ENCODE measurements at places on chromosomes 3 and 15.

DNA sequence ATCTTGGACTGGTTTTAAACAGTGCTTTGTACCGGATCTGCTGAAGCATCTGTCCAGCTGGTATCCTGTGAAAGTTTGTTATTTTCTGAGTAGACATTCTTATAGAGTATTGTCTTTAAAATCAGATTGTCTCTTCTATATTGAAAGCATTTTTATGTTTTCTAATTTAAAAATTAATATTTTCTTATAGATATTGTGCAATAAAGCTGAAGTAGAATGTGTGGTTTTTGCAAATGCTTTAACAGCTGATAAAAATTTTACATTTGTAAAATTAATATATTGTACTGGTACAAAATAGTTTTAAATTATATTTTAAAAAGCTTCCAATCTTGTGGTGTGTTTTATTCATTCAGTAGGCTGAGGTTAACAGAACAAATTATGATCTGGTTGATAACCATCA, 31.9 kb downstream of the SGO1 start:
- DNase-seq = no peak

DNA sequence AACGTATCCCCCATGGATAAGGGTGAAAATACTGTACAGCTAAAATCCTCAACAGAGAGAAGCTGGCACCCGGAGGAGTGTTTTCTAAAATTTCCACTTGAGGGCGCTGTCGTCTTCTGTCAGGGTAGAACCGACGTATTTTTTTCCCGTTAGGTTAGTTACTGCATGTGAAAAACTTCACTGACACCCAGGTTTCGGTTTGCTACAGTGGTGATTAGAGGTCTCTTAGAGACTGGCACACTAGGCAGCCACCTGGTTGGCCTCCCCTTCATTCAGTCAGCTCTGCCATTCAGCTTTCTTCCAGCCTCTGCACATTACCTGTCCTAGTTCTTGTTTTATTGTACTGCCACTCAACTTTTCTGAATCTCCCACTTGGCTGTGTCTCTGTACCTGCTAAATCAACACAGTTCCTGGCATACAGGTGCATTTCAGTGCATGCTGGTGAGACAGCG, 18.4 kb downstream of the CCK start:
- DNase-seq = peak; percentile 65

DNA sequence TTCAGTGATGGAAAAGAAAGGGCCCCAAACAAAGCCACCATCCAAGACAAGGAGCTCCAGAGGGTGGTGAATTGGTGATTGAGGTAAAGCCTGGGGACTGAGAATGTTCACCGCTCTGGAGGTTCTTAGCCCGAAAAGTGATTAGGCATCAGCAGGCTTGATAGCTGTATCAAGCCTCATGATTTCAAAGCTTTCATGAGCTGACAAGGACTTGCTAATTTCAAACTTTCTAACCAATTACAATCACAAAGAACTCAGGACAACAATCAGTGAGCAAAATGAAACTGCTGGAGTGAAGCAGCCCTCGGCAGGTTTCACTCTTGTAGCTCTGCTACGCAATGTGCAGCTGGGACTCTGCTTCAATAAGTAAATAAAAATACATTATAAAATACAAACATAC, 391.3 kb downstream of the TIGIT start:
- DNase-seq = no peak

GRCh38 chr15:68206711-68207151, 1.6 kb upstream of the CALML4 start:
- no peak for DNase-seq

DNA sequence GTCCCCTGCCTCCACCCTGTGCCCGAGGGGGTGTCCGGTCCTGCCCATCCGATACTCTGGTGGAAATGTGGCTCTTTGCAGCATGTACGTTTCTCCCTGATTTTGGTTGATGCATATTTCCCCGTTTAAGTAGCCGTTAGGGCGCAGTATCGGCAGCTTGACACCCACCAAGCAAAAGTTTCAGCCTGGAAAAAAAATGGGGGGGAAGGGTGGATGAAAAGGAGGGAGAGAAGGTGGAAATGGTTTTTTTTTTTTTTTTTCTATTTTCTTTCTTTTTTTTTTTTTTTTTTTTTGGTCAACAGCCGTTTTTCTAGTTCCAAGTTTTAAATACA, 1.3 kb downstream of the RAP2B start:
- no peak for DNase-seq

- no peak for DNase-seq
Observed at GRCh38 chr3:125115640-125116039, 59.8 kb upstream of the HEG1 start.

DNA sequence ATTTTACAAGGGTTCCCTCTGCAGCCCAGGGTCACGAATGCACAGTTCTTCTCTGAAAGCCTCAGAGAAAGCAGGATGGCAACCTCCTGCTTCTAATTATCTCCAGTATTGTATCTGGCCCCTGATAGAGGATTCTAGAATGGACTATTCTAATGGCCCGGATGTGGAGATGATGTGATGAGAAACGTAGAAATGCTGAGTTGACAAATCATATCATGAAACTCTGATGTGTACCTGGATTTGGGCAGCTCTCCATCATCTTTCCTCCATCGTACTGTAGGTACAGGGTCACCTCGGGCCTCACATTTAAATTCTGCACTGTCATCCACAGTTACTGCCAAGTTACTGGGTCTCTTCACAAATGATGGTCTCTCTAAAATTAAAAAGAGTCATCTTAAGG, 1050.8 kb downstream of the ROBO1 start:
- DNase-seq = no peak

DNA sequence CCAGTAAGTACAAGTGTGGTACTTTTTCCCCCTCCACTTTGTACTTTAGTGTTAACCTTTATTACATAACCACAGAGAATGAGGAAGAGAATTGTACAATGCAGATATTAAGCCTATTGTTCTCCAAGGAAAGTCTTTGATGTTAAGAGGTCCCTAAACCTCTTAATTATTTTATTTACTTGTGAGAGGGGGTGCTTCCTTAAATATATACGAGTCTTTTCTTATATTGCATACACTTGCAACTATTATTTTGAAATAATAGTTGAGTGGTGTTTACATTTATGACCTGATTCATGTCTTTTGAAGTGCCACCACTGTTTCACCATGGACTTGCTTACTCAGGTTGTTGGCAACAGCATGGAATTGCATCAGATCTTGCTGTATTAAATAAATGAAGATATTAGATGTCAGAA, 10.1 kb downstream of the USP3 start:
- DNase-seq = no peak

- no peak for DNase-seq
Observed at GRCh38 chr15:55897560-55898336, 95.7 kb downstream of the NEDD4 start.

DNA sequence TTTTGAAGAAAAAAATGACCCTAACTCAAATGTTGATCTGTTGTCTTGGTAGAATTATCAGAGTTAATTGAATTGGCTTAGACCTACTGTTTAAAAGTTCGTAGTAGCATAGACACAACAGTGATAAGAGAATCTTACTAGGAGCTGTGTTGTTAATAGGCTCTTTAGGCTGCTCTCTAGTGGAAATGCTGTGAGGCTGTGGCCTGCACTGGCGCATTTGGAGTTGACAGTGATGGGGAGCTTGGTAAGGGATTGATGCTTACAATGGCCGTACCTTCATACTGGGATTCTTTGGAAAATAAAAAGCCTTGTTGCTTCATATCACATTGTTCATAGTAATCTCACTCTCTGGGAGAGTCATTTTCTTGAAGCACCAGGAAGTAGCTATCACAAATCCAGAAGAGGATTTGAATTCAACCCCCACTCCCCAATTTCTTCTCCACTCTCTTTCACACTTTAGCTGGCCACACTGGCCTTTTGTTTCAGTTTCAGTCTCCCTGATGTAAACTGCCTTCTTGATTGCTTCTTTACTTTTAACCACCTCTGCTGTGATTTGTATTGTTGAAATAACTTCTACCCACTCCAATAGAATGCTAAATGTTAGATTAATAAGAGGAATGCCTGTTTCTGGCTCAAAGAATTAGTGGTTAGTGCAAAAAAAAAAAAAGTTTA, 56.6 kb downstream of the CEP63 start:
- DNase-seq = no peak

- no peak for DNase-seq
Observed at GRCh38 chr3:185586686-185587039, 568 bp downstream of the SENP2 start.

DNA sequence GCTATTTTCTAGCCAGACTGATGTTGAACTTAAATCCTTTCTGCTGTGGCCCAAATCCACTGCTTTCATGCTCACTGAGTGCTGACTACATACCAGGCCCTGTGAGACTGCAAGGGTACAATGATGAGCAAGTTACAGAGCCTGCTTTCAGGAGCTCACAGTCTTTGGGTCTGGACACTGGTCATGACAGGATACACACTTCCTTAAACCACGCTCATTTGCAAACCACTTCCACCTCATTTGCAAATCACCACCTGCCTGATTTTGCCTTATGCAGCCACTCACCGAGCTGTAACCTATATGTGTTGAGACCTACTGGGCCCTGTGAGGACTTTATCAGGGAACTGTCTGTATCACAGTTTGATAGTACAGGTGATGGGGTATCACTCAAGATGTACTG, 50.2 kb upstream of the LRRC58 start:
- no peak for DNase-seq

GRCh38 chr3:122233101-122233952, 49.9 kb downstream of the CASR start:
- DNase-seq = no peak

DNA sequence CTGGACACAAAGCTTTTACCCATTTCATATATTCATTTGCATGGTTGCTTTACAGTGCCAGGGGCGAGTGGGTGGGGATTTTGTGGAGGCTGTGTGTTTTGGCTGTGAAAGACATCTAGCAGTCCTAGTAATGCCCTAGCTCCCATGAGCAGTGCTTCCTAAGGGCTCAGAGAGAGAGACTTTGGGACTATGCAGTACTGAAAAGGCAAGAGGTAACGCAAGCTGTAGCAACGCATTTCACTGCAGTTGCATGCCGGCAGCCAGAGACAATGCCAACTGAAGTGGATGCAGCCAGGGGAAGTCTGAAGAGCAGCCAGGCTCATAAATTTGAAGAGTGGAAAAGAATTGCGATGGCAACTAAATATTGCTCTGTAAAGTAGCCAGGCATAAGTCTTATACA, 27.4 kb upstream of the ATP10A start:
- no peak for DNase-seq

DNA sequence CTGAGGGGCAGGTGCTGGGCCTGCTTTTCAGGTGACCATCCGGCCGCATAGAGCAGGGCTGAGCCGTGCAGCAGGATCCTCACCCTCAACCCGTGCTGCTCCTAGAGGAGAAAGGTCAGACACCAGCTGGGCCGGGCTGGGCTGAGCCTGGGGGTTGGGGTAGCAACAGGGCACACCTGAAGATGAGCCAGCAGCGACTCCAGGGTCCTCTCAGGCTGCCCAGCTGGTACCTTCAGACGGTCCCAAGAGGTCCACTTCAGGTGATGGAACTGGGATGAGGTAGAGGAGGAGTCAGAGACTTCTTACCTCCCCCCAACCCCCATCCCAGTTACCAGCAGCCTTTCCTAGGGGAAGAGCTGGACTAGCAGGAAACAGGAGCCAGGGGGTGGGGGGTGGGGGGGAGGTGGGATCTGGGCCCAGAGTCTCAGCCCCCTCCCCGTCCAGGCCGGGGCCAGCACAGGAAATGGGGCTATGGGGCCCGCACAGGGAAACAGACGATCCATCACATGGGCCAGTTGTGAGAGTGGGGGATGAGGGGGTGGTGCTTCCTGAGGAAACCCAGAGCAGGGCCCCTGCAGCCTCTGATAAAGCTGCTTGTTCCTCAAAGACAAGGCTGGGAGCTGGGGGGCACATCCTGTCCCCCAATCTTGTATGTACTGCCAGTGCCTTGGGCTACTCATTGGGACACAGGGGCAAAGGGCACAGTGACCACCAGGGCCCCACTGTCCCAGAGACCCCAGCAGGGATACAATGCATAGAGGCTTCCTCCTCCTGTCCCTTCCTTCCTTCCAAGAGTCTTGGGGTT, 3.0 kb downstream of the INKA1 start:
- no peak for DNase-seq

GRCh38 chr15:81274931-81275707, 48.8 kb downstream of the STARD5 start:
- DNase-seq = peak; percentile 77

- DNase-seq = no peak
Observed at GRCh38 chr3:46138581-46138980, 69.5 kb downstream of the CCR1 start.

DNA sequence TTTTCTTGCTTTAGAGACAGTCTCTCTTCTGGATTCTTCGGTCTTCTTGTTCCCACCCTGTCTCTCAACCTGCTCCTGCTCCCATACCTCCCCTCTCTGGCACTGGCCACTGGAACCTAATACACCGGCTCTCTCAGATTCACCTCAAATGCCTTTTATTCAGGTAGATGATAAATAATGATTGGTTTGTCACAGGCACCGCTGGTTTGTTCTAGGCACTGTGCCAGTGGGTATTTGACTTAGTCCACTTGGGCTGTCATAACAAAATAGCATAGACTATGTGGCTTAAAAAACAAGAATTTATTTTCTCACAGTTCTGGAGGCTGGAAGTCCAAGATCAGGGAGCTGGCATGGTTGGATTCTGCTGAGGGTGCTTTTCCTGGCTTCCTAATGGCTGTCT, 278.2 kb upstream of the STT3B start:
- DNase-seq = no peak

DNA sequence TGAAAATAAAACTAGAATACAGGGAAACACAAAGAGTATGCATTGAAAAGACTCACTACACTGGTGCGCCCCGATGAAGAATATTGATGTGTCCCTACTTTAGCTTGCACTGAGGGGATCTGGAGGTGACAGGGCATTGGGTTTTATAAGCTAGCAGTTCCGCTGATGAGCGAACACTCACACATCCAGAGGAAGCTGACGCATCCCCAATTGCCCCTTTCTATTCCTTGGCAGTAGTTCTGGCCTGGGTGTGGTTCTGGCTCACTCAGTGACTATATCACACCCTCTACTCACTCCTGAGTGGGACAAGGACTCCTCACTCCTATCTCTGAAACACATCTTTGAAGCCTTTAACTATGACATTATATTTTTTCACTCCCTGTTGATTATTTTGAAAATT, 71.0 kb downstream of the B3GNT5 start:
- DNase-seq = no peak

DNA sequence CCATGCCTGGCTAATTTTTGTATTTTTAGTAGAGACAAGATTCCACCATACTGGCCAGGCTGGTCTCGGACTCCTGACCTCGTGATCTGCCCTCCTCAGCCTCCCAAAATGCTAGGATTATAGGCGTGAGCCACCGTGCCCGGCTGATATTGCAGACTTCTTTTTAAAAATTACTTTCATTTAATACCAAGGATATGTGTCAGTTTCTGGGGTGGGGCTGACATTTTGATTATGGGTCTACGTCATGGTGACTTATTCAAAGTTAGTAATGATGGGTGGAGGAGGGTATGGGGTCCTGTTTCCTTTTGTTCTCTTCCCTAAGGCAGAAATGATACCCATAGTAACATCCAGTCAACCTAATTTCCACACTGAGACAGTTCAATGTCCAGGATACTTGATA, 34.7 kb downstream of the GBE1 start:
- no peak for DNase-seq

- DNase-seq = no peak
Observed at GRCh38 chr15:85412066-85412465, 31.7 kb downstream of the AKAP13 start.
